ENCODE measurements at places on chromosomes 4 and X. TPM values are rescaled to one million over a fixed set of nuclear protein-coding genes. Genes with fewer than 3 reads are reported as not detected.
A peak's percentile ranks its signal among the peaks of the same experiment; 100 is the strongest.

- H3K27me3 ChIP-seq: no peaks in the 10 kb centered on the region
- H3K36me3 ChIP-seq: no peaks in the 10 kb centered on the region
- no peak overlapping the region for H3K4me3 ChIP-seq
- no peaks in the 10 kb centered on the region for H3K4me1 ChIP-seq
Observed at GRCh38 chr4:164021947-164022346, 527.5 kb downstream of the TMA16 start.

DNA sequence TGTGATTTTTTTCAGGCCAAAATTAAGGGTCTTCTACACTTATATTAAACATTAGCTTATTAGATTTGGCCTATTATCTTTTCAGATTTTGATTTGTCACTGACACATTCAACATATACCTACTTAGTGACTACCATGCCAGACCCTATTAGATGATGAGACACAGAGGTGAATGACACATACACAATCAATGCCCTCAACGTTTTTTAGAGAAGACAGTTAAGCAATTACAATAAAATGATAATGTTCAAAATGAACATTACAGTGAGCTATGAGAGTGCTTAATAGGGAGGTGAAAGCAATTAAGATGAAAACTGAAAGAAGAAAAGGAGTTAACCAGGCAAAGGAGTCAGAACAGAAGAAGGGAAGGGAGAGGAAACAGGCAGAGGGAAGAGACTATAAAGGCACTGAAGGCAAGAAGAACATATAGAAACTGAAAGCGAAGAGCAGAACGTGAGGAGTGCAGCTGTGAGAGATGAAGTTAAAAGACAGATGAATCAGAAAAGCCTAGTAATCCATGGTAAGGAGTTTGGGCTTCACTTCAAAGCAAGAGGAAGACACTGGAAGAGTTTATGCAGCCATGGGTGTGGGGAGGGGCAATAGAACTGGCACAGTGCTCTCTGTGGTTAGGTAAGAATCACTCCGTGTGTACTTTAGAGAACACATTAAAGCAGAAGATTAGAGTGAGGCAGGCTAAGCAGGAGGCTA, 119.0 kb downstream of the REELD1 start:
- H3K27me3 ChIP-seq: no peaks in the 10 kb centered on the region
- H3K4me3 ChIP-seq: no peak overlapping the region
- no peak for DNase-seq
- no peaks in the 10 kb centered on the region for H3K36me3 ChIP-seq

The EMCN gene
- not detected for total RNA-seq

DNA sequence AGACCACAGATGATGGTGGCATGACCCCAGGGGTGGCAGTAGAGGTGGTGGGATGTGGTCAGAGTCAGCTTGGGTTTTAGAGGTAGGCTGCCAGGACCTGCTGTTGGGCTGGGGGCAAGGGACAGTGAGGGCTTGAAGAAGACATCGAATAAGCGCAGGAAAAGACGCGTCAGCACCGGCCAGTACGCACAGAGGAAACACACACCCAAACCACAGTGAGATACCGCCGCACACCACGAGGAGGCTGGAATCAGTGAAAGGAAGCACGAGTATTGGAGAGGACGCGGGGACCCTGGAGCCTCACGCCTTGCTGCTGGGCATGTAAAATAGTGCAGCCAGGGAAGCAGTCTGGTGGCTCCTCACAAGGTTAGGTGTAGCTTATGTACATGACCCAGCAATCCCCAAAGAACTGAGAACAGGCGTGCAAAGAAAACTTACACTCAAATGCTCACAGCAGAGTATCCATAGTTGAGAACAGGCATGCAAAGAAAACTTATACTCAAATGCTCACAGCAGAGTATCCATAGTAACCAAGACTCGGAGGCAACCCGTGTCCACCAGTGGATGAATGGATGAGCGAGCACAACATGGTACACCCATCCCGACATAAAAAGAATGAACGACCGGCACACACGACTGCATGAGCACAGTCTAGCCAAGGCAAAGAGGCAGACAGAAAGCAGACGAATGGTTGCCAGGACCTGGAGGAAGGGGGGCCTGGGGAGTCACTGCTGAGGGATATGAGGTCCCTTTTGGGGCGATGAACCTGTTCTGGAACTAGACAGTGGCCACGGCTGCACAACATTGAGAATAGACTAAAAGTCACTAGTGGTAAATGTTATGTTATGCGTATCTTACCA, 13.3 kb downstream of the PDZD4 start:
- peak overlapping the region; percentile 45 for H3K27ac ChIP-seq
- no peak overlapping the region for H3K4me3 ChIP-seq
- no peaks in the 10 kb centered on the region for H3K36me3 ChIP-seq
- peaks cover 19% of the 10 kb centered on the region for H3K27me3 ChIP-seq
- peaks cover 35% of the 10 kb centered on the region for H3K4me1 ChIP-seq

GRCh38 chr4:124685851-124686250, 26.7 kb downstream of the ANKRD50 start:
- no peaks in the 10 kb centered on the region for H3K36me3 ChIP-seq
- H3K27me3 ChIP-seq: no peaks in the 10 kb centered on the region
- H3K4me3 ChIP-seq: no peak overlapping the region

GRCh38 chr4:30281986-30282385, 438.2 kb upstream of the PCDH7 start:
- no peaks in the 10 kb centered on the region for H3K36me3 ChIP-seq
- DNase-seq: no peak
- H3K27ac ChIP-seq: no peak overlapping the region

GRCh38 chr4:159506801-159507517, 404.1 kb downstream of the RAPGEF2 start:
- H3K27ac ChIP-seq: no peak overlapping the region
- H3K27me3 ChIP-seq: peaks cover 1% of the 10 kb centered on the region
- H3K36me3 ChIP-seq: no peaks in the 10 kb centered on the region
- DNase-seq: no peak
- no peaks in the 10 kb centered on the region for H3K4me1 ChIP-seq
- no peak overlapping the region for H3K4me3 ChIP-seq

- H3K27ac ChIP-seq: no peak overlapping the region
- no peak for DNase-seq
- peaks cover 24% of the 10 kb centered on the region for H3K36me3 ChIP-seq
- H3K27me3 ChIP-seq: no peaks in the 10 kb centered on the region
- H3K4me3 ChIP-seq: no peak overlapping the region
Observed at GRCh38 chr4:17957688-17958087, 63.9 kb downstream of the LCORL start.

DNA sequence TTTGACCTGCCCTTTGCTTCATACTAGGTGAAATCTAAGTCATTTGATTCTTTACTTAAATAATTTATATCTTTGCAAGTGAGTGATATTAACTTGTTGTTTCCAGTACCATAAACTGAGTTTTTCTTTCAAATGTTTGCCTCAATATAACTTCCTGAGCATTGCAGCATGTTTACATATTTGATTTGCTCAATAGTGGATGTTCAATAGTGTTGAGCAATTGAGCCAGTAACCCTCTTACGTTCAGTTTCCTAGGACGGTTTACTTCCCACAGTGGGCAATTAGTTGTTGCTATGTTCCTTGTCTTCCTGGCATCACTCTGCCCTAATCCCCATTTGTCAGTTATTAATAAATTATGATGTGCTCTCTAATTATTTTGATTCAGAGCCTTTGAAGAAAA, 278.5 kb downstream of the EPHA5 start:
- no peak for DNase-seq
- H3K27me3 ChIP-seq: no peaks in the 10 kb centered on the region
- H3K36me3 ChIP-seq: no peaks in the 10 kb centered on the region
- H3K4me1 ChIP-seq: no peaks in the 10 kb centered on the region

The L1CAM gene
- 5.2 TPM for total RNA-seq

GRCh38 chrX:140804292-140804691, 94.7 kb downstream of the LINC00632 start:
- H3K4me1 ChIP-seq: no peaks in the 10 kb centered on the region
- H3K27me3 ChIP-seq: no peaks in the 10 kb centered on the region
- DNase-seq: no peak
- H3K36me3 ChIP-seq: no peaks in the 10 kb centered on the region

DNA sequence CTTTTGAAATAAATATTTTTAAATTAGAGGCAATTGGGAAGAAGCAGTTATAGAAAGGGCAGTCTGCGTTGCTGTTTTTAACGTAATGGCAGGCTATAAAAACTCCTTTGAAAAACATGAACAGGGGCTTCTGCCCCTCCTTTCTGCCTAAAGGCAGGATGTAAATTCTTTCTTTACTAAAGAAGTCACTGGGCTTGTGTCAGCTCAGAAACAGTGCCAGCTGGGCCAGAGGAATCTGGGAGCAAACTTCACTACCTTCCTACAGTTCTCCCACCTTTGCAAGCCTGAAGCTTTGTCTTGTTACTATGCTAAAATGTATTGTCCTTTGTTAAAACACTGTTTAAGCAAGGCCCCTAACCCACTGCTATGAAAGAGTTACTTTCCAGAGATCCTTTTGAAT, 1664.8 kb downstream of the RPA4 start:
- DNase-seq: no peak
- H3K4me3 ChIP-seq: no peak overlapping the region
- no peaks in the 10 kb centered on the region for H3K27me3 ChIP-seq
- H3K27ac ChIP-seq: no peak overlapping the region
- H3K36me3 ChIP-seq: no peaks in the 10 kb centered on the region

DNA sequence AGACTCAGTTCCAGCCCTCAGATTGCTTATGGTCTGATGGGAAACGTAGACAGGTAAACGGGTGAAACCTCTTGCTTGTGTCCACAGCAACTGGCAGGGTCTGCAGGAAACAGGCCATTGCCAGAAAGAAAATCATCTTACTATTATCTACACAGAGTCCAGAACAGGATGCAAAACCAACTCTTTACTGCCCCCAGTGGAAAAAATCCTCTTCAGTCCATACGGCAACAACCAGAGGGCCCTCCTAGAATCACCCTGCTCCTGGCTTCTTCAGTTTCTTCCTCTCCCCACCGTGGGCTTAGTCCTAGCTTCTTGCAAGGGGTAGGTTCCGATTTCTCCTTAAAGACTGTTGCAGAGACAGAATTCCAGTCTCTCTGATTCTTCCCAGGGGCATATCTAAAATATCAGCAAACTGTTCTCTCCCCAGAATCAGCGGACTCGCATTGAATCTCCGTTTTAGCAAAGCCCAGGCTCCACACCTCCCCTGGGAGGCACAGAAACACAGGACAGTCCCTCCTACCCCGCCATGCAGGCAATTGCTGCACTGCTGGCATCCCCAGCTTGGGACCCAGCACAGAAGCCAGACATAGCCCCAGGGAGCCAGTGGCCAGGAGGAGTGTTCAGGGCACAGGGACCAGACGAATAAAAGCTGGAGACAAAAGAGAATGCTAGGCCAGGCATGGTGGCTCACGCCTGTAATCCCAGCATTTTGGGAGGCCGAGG, 41.0 kb upstream of the SH3RF1 start:
- H3K27me3 ChIP-seq: peaks cover 7% of the 10 kb centered on the region
- no peaks in the 10 kb centered on the region for H3K4me1 ChIP-seq
- no peak overlapping the region for H3K4me3 ChIP-seq
- no peak overlapping the region for H3K27ac ChIP-seq

- peak overlapping the region; percentile 30 for H3K4me3 ChIP-seq
- H3K27ac ChIP-seq: peak overlapping the region; percentile 56
- H3K4me1 ChIP-seq: peaks cover 13% of the 10 kb centered on the region
- H3K36me3 ChIP-seq: peaks cover 4% of the 10 kb centered on the region
- DNase-seq: no peak
- no peaks in the 10 kb centered on the region for H3K27me3 ChIP-seq
Observed at GRCh38 chrX:78979789-78980464, 34.7 kb downstream of the P2RY10 start.

DNA sequence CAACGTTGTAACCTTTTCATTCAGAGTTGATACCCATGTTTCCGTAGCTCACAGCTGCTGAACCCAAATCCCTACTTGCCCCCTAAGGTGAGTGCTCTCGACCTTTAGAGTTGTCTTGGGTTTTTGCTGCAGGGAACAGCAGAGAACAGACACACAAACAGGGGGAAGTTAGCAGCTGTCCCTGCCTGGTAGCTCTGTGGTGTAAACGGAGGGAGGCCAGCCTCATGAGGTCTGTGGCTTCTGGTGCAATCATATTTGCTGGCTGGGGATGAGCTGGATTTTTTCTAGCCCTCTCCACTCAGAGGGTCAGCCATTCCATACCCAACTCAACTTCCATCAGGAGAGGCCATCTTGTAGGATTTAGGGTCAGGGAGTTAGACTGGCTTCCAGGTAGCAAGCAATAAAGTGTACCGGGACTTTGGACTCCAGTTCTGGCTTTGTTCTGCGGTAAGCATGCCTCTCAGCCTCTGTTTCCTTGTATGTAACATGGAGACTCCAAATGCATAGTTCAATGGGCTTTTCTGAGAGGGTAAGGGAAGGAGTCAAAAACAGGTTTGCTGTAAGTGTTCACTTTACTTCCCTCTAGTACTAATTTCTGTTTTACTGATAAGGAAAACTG, 218.9 kb downstream of the MID1IP1 start:
- H3K27ac ChIP-seq: no peak overlapping the region
- H3K36me3 ChIP-seq: no peaks in the 10 kb centered on the region
- no peaks in the 10 kb centered on the region for H3K4me1 ChIP-seq
- no peaks in the 10 kb centered on the region for H3K27me3 ChIP-seq
- no peak for DNase-seq

The CFAP99 gene
- total RNA-seq: 0.08 TPM

DNA sequence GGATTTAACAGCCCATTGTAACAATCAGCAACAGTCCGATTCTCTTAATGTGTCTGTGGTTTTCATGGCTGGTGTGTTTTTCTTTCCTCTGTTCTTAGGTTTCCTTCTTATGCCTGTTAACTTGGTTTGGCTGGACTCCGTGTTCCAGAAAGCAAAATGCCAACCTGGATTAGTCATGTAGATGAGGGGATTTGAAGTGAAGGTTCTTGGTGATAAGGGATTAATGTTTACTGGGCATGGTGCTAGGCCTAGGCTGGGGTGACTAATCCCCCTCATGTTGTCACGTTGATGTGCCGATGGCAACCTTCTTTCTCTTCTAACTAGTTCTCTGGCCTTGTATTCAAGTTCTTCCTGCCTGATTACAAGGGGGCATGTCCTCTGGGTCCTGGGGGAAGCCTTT, 85.9 kb downstream of the REPS2 start:
- no peak overlapping the region for H3K27ac ChIP-seq
- peaks cover 2% of the 10 kb centered on the region for H3K27me3 ChIP-seq
- no peak for DNase-seq
- no peaks in the 10 kb centered on the region for H3K36me3 ChIP-seq
- H3K4me1 ChIP-seq: peaks cover 6% of the 10 kb centered on the region
- H3K4me3 ChIP-seq: no peak overlapping the region

- H3K4me3 ChIP-seq: no peak overlapping the region
- no peak for DNase-seq
- H3K27me3 ChIP-seq: no peaks in the 10 kb centered on the region
- no peak overlapping the region for H3K27ac ChIP-seq
Observed at GRCh38 chr4:25890571-25891485, 23.2 kb upstream of the SMIM20 start.

- H3K27ac ChIP-seq: no peak overlapping the region
- no peaks in the 10 kb centered on the region for H3K36me3 ChIP-seq
Observed at GRCh38 chr4:183205193-183205592, 106.1 kb downstream of the WWC2 start.

- H3K27ac ChIP-seq: no peak overlapping the region
- H3K27me3 ChIP-seq: no peaks in the 10 kb centered on the region
- no peaks in the 10 kb centered on the region for H3K4me1 ChIP-seq
- DNase-seq: no peak
Observed at GRCh38 chr4:24179201-24179840, 289.5 kb upstream of the PPARGC1A start.
